ENCODE measurements at places on chromosomes 7 and 10.

DNA sequence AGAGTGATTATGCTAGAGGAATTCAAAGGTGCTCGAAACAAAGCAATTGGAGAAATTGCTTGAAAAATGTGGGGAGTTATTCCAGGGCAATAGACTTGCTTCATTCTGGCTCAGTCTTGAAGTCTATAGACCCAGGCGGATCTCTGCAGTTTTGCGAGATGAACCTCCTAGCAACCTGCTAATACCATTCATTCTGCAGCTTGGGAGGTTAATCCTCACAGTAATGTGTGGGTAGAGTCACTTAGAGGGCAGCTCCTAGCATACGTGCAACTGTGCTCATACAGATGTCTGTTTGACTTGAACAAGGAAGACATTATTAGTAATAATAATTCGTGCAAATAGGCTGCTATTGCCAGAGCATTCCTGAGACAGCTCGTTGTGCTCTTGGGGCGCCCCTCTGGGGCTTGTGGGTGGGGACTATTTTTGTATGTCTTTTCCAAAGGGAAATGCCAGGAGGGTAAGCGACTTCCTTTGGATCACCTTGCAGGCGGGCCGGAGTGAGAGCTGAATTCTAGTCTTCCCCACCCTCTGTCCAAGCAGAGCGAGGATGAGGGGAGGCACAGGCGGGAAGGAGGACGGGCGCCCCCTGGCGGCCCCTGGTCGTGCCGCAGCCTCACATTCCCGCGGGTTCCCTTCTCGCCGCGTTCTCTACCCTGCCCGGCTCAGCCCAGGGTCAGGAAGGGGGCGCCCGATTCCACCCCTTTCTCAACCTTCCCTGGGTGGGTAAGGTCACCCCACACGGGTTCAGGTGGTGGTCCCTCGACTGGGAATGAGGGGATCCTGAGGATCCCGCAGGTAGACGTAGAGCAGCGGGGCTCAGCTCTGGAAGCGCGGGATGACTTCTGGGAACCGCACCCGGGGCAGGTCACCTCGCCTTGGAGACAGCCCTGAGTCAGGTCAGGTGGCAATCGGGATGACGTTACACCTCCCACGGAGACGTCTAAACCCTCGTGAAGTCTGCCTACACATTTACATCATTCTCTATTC is 241.5 kb downstream of the PHTF2 start:
- no peak for DNase-seq

DNA sequence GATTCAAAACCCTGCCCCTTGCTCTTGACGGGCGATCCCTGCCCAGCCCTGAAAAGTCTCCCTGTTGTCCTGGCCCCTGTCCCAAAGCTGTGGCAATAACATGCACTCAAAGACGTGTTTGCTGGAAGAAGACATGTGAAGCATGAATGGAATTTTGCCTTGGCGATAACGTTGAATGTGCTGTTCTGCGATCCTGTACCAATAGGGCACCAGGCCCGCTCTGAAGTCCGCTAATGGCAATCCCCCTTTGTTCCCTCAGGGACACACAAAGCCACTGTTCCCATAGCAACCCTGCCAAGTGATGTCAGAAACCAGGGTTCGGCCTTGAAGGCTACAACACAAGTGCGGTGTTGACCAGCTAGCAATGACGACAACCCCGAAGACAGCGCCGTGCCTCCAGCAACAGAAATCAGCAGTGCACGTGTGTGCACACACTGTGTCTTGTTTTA is 284.6 kb downstream of the KLF6 start:
- DNase-seq: no peak

DNA sequence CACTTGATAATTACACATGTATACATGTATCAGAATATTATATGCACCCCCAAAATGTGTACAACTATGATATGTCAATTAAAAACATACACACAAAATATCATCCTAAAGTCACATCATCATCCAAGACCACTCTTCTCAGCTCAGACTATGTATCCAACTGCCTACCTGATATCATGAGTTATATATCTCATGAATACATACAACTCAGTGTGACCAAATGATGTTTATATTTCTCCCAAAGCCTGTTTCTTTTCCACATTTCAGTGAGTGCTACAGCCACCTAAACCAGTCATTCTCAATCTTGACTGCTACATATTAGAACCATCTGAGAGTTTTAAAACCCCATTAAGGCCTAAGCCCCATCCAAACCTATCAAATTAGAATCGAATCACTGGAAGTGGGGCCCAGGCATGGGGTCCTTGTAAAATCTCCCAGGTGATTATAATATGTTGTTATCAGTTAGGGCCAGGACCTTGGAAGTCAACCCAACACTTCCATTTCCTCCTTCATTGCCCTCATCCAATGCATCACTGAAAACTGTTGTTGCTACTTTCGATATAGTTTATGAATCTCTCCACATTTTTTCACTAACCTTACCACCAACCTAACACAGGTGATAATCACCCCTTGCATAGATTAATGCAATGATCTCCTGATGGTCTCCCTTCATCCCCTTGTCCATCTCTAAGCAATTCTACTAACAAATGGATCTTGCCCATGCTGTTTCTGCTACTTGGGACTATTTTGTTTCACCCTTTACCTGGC is 53.8 kb upstream of the ITGB8 start:
- DNase-seq: no peak

- no peak for DNase-seq
Observed at GRCh38 chr10:86757113-86757972, 924 bp downstream of the BMPR1A start.

GRCh38 chr7:151205730-151206129 is 4.6 kb downstream of the H2BK1 start:
- DNase-seq: no peak

GRCh38 chr7:30367561-30367960 is 83.2 kb downstream of the ZNRF2 start:
- no peak for DNase-seq

DNA sequence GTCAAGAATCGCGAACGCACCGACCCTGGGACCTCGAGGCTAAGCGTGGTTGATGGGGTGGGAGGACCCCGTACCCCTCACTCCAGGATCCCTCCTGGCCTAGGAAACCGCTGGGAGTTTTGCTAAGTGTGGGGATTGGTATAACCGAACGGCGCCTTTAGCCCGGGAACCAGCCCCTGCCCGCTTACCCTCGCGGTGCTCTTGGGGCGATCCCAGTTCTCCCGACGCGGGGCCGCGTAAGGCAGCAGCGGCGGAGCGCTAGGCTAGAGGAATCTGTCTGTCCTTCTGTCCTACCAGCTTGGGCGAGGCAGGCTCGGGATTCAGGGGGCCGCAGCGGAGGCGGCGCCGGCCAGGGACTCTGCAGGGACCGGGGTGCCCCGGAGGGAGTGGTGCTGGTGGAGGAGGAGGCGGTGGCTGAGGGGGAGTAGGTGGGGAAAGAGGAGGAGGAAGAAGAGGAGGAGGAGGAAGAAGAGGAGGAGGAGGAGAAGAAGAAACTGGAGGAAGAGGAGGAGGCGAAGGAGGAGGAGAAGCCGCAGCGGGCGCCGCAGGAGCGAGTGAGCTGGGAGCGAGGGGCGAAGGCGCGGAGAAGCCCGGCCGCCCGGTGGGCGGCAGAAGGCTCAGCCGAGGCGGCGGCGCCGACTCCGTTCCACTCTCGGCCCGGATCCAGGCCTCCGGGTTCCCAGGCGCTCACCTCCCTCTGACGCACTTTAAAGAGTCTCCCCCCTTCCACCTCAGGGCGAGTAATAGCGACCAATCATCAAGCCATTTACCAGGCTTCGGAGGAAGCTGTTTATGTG is 439 bp upstream of the EMX2 start:
- no peak for DNase-seq
